Nucleus accumbens (tissue), 56 donors: ENCODE measurements at places on chromosomes 5 and 9.

GRCh38 chr5:42791151-42791550 is 20.5 kb downstream of the SELENOP start:
- DNase-seq = no peak

- DNase-seq = no peak
Observed at GRCh38 chr9:108710424-108710823, 145.4 kb downstream of the ACTL7B start.

DNA sequence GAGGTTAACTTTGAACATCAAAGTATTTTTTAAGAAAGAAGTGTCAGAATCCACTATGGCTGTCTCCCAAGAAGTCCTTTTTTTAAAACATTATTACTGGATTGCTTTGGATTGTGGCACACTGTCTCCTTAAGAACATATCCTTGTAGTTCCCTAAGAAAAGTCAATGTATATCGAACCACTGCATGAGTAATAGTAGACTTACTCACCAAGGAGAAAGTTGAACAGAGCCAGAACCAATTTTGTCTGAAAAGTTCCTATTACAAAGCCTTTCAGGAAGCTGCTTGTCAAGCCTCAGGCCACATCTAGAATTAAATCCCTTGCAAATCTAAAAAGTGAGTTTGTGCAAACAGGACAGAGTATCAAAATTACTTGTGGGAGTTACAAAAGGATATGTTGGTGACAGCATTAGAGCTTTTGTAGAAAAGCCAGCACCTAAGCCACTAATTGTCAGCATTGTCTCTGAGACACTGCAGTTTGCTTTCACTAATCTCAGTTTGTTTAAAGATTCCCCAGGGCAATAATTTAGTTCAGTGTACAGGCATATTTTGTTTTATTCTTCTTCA is 195.4 kb downstream of the MPDZ start:
- no peak for DNase-seq

GRCh38 chr9:7315746-7316145 is 483.8 kb downstream of the DMAC1 start:
- no peak for DNase-seq

DNA sequence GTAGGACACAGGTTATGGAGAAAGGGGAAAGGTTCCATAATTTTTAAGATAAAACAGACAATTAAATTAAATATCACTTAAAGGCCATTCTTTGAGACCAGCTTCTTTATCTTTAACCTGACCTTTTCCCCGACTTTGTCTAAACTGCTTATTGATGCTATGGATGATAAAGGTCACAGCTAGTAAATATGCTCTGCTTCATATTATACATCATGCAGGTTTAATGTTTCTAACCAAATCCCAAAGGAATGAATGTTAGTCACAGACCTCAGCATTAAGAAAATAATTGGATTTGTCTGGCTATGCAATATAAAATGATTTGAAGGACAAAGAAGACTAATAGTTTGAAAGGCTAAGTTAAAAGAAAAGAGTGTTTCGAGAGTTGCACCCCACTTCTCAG is 147.6 kb downstream of the ST8SIA4 start:
- DNase-seq = no peak

- no peak for DNase-seq
Observed at GRCh38 chr5:134451936-134452505, 40.3 kb upstream of the CDKN2AIPNL start.

DNA sequence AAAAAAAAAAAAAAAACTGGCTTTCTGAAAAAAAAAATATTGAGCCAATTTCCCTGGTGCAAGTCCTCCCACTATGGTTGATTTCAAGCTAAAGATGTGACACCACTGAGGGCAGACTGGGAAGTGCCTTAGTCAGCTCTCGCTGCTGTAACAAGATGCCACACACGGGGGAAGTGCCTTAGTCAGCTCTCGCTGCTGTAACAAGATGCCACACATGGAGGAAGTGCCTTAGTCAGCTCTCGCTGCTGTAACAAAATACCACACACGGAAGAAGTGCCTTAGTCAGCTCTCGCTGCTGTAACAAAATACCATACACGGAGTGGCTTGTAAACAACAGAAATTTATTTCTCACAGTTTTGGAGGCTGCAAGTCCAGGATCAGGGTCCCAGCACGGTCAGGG is 23.4 kb downstream of the BTNL9 start:
- no peak for DNase-seq

GRCh38 chr9:92600462-92601261 is 64.9 kb upstream of the ECM2 start:
- DNase-seq = no peak

GRCh38 chr5:158780656-158781237 is 319.0 kb downstream of the EBF1 start:
- no peak for DNase-seq

DNA sequence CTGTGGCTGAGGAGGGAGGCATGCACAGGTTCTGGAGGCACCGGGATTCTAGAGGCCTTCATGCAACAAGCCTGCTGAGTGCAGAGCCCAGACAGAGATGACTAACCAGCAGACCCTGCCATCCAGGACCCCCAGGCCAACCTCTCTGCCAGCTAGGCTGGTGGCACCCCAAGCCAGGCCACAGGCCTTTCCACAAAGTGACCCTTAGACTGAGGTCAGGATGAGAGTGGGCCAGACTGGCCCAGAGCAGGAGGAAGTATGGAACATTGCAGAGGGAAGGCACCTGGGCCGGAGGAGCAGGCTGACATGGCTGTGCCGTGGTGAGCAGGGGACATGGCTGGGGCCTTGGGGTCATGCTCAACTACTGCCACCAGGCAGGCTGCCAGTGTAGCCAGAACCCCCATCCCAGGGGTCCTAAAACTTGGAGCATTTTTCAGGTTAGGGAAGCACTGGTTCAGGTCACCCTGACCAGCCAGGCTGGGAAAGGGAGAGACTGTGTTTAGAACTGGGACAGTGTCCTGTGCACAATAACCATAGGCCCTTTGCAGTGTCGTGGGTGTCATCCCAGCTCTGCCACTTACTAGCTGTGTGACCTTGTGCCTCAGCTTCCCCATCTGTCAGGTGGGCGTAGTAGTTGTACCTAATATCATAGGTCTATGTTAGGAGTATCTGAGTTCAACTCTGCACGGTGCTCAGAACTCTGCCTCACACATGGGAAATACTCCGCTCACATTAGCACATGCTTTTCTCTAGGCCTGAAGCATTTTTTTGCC is 17.3 kb downstream of the TCF7 start:
- DNase-seq = no peak

DNA sequence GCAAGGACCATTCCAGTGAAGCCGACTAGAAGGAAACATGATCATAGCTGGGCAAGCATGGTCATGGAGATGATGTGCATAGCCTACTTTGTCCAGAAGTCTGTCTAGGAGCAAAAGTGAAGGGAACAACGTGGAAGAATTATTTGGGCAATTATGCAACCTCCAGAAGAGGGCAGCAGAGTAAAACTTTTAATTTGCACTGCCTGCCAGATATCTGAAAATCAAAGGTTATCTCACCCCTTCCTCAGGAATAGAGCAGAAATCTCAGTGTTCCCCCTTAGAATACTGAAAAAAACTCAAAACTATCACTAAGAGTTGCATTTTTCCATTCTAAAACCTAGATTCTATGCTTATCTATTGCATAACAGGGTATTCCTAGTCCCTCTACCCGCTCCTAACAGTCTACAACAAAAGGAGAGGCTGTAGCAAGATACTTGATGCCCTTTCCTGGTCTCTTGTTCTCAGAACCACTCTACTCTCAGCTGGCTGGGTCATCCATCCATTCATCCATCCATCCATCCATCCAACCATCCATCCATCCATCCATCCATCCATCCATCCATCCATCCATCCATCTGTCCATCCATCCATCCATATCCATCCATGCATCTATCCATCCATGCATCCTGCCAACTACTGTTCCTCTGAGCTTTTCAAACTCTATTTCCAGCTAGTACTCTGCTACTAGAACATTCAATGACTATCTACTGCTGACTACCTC is 8.4 kb upstream of the SETD9 start:
- DNase-seq = peak; percentile 34

DNA sequence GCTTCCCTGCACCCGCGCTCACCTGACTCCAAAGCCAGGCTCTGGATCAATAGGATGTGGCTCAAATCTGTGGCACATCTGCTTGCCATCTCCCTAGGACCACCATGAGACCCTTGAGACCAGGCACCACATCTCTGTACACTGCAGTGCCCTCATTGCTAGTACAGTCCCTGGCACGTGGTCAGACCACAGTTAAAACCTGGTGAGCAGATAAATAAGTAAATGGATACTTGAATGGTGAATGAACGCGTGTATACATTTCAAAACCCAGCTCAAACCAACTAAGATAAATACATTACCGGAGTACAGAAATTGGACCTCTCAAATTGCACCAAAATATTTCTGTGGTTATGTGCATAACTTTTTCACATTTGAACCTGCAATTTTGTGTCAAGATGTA is 221.2 kb upstream of the IRX4 start:
- no peak for DNase-seq
